ENCODE measurements at places on chromosomes 2 and 18. TPM values are rescaled to one million over a fixed set of nuclear protein-coding genes. Genes with fewer than 3 reads are reported as not detected.

DNA sequence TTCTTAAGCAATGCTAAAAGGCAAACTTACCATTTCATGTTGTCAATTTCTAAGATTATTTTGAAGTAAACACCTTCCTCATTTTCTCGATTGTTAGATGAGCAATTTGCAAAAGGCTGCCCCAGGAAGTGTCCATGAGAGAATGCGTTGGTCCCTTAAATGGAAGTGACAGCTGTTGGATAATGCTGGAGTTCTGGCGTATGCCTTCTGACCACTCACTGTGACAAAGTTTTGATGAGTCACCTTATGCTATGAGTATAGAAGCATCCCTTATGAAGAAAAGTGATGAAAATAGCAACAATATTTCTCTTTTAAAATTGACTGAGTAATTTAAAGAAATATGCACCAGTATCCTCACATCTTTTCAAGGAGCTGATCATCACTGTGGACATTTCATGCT lies 1497.5 kb downstream of the DPP10 start:
- no peak for DNase-seq

- DNase-seq = no peak
These were observed 475.0 kb upstream of the POU3F3 start for GRCh38 chr2:104378853-104379374.

GRCh38 chr2:218513676-218514075 lies 54.5 kb downstream of the USP37 start:
- DNase-seq = no peak

DNA sequence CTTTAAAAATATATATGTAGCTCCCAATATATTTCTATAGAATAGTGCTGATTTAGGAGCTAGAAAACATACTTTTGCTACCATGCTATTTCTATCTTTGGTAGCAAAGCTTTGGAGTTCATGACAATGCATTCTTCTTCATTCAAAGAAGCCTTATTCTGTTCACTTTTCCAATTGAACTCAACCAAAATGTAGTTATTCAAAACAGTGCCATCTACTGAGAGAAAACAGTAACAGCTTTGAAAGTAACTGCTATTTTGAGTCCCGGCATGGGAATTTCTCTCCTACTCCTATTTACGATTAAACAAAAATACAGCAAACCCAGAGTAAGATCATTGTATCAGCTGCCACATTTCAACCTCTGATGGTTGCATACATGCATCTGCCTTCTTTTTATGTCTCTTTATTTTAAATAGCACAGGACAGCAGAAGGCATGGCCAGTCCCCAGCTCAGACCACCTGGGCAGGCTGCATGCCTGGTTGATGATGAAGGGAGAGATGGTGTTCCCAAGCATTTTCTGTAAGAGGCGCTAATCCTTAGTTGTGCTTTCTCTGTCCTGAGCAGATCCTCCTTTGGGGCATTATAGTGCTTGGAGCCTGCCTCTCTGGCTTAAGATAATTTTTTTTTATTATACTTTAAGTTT lies 69.7 kb upstream of the SULT1C3 start:
- DNase-seq = no peak

- DNase-seq = peak; percentile 43
These were observed 22.7 kb downstream of the TTC32 start for GRCh38 chr2:19879120-19879519.

GRCh38 chr2:203928849-203929248 lies 7.7 kb upstream of the ICOS start:
- no peak for DNase-seq

DNA sequence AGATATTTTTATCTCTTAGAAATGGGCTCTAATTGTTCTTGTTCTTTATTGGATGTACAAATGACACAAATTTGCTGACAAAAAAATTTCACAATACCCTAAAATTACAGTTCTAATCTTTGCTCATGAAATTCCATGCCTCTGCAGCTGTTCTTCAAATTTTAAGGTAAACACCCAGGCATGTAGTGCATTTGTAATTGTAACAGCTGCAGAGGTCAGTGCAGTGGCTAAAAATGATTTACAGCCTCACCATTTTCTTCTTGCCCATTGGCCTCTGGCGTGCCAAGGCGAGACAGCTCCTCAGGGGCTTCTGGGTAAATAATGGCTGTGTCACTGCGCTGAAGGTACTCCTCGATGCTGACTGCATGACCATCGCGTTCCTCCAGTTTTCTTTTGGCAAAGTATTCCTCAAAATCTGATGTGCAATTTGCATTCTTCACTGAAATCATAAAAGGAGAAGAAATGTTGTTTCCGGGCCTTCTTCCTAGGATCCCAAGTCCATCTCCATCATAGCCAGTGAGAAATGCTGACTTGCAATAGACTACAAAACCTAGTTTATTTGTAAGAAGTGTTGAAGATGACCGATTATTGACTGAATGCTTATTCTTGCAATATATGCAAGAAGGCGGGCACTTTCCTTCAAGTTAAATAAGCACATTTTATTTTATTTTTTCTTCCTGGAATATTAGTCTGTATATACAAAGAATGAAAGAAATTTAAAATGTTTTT lies 115.2 kb downstream of the ZEB2 start:
- DNase-seq = no peak

- no peak for DNase-seq
These were observed 74.4 kb upstream of the YWHAQ start for GRCh38 chr2:9705196-9705595.

DNA sequence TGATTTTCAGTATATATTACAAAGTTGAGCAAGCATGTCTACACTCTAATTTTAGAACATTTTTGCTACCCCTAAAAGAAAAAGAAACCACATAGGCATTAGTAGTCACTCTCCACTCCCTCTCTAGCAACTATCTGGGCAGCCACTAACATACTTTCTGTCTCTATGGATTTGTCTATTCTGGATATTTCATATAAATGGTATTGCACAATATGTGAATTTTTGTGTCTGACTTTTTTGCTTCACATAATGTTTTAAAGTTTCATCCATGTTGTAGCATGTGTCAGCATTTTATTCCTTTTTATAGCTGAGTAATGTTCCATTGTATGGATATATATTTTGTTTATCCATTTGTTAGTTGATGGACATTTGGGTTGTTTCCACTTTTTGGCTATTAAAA lies 232.5 kb upstream of the CTAGE1 start:
- DNase-seq = no peak

- DNase-seq = no peak
These were observed 2.3 kb upstream of the KIF1A start for GRCh38 chr2:240822280-240822847.

DNA sequence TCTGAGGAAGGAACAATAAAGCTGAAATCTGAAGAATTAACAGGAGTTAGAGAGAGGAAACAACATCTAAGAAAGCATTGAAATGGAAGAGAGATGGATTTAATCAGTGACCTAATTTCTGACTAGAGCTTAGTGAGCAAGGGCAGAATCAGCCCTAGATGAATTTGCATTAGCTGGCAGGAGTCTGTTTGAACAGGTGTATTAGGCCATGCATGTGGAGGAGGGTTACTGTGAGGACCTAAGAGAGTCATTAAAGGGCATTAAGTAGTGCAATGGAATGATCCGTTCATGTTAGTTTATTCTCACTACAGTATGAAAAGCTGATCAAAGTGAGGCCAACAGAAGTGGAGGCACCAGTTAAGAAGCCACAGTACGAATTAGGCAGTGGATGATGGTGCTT lies 285.3 kb downstream of the GRB14 start:
- no peak for DNase-seq

- DNase-seq = no peak
These were observed 1.3 kb downstream of the TMEM17 start for GRCh38 chr2:62504657-62505056.

- DNase-seq = no peak
These were observed 44.4 kb upstream of the PEX13 start for GRCh38 chr2:60972889-60973656.

DNA sequence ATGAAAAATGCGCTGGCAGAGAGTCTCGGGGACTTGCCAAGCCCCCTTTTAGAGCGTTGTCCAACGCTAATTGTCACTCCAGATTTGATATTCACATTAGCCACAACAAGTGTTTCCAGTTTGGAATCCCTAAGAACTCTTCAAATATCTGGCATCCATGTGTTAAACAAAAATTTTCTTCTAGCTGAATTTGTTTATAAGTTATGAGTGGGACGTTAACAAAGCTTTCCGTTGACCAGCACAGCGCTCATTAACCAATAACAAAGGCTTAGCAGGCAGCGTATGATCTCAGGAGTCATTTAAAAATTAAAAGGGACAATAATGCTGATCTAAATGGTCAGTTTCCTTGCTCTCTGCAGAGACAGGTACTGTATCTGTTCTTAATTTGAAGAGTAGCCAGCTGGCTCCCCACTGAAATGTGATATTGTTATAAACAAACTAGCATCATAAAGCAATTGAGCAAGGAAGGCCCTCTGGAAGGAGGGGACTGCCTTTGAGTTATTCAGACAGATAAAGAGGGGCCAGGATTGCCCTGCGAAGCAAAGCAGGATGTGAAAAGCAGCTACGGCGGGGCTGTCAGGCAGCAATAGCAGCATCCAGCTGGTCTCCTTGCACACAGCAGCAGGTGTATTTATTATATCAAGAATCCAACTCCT lies 337.2 kb upstream of the SALL3 start:
- DNase-seq = no peak

DNA sequence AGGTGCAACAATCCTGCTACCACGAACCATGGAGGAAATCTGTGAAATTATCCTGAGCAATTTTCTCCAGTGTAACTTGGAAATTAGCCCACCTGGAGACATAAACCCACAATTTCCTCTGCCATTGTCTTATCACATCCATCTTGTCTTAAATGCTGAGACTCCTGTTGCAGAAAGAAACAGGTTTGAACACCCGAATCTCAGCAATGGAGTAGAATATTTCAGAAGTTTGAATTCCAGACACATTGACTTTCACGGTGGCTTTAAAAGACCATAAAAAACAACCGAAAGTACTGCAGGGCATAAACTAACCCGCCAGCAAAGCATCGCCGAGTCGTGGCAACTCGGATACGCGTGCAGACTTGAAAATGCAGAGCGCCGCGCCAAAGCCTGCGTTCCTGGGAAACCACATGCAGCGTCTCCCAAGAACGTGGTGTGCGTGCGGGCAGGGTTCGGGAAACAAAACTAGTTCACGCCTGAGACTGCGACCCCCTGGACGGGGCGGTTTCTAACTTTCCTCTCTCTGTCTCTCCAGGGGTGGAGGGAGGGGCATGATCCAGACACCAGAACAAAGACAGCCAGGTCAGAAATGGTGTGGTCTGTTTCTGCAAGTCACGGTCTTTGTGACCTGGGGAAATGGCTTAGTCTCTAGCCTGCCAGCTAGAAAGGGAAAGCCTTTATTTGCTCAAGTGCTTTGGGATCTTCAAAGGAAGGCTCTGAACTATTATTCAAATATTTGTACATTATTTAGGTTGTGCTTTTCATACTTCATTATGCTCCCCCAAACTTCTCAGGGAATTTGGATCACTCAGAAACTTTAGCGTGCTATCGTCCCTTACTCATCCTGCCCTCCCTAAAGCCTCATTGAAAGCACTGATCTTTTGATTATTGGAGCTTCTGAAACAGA lies 26.9 kb upstream of the KCTD1 start:
- peak; percentile 68 for DNase-seq

DNA sequence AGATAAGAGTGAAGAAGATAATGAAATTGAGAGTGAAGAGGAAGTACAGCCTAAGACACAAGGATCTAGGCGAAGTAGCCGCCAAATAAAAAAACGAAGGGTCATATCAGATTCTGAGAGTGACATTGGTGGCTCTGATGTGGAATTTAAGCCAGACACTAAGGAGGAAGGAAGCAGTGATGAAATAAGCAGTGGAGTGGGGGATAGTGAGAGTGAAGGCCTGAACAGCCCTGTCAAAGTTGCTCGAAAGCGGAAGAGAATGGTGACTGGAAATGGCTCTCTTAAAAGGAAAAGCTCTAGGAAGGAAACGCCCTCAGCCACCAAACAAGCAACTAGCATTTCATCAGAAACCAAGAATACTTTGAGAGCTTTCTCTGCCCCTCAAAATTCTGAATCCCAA lies 15.7 kb downstream of the MSH6 start:
- DNase-seq = no peak

GRCh38 chr2:218145124-218145523 lies 19.3 kb downstream of the CXCR2 start:
- DNase-seq = peak; percentile 69

- DNase-seq = no peak
These were observed 1.5 kb downstream of the TET3 start for GRCh38 chr2:73986085-73986681.

- no peak for DNase-seq
These were observed 345.0 kb downstream of the NCKAP5 start for GRCh38 chr2:133223226-133223625.

GRCh38 chr2:171297956-171298355 lies 135.8 kb downstream of the METTL8 start:
- no peak for DNase-seq

SCN7A gene
- 107 TPM for total RNA-seq

TDRD15 gene
- total RNA-seq = not detected

EVA1A gene
- not detected for total RNA-seq

CASP10 gene
- total RNA-seq = 3.9 TPM

MOGAT1 gene
- not detected for total RNA-seq

ST8SIA5 gene
- 0.81 TPM for total RNA-seq

ANKRD30B gene
- not detected for total RNA-seq

ASPRV1 gene
- total RNA-seq = 1.4 TPM

IL1A gene
- total RNA-seq = not detected

TANC1 gene
- total RNA-seq = 51.0 TPM

SERPINB13 gene
- not detected for total RNA-seq

SERPINB12 gene
- total RNA-seq = not detected

MDH1B gene
- 2.2 TPM for total RNA-seq

ZNF521 gene
- 40.2 TPM for total RNA-seq

HOXD12 gene
- total RNA-seq = 1.3 TPM

FAM237A gene
- not detected for total RNA-seq

BCL11A gene
- total RNA-seq = 16.3 TPM

EPG5 gene
- 29.1 TPM for total RNA-seq
